SJSA1 (cell line): ENCODE measurements at places on chromosomes 16 and 17.

DNA sequence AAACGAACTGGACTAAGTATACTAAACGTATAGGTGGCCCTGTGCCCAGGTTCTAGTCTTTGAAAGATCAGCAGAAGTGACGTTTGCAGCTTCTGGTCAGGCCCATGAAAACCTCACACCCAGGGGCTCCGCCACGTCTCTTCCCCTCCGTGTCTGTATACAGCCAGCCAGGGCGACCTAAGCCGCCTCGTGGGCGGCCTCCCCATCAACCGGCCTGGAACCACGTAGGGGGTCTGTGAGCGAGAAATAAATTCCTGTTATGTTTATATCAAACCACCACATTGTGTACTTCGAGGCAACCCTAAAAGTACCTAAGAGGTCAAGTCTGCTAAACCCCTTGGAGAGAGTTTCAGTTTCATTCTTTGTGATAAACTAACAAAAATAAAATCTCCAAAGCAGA, 6.8 kb downstream of the TK1 start:
- peak; percentile 99 for DNase-seq

GRCh38 chr17:77475016-77475976, 334.5 kb downstream of the SEC14L1 start:
- peak; percentile 87 for DNase-seq

- no peak for DNase-seq
These were observed 96.7 kb downstream of the SYCE1L start for GRCh38 chr16:77295896-77296295.

DNA sequence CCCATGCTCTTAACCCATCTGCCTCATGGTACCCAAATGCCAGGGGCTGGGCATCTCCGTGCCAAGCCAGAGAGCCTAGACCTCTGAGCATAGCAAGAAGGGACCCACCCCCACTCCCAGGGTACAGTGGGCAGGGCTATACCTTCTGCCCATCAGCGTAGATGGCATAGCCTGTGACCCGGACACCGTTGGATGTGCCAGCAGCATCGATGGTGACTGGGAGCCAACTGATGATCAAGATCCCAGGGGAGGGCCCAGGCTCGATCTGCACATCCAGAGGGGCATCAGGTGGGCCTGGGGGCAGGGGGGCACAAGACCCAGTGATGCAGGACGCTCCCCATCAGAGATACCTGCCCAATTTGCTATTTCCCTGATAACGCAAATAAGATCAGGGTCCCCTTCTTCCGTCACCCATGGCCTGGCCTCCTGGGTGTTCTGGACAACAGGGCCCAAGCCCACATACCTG, 17.1 kb downstream of the TSPOAP1 start:
- peak; percentile 40 for DNase-seq

DNA sequence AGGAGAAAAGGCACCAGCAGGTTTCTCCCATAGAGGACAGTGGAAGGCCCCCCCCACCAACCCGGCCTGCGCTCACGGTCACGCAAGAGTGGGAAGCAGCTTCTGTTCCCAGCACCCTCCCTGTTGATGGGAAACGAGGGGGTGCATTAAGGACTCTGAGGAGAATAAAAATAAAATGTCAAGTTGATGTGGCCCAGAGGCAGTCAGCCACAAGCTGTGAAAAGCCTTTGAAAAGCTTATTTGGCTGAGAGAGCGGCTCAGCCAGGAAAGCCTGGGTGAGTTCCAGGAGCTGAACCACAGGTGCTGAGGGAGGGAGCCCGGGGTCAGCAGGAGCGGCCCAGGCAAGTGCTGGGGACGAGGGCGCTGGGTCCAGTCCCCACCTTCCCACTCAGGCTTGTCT, 26.9 kb upstream of the SPATA32 start:
- no peak for DNase-seq

- DNase-seq = no peak
These were observed 12.5 kb upstream of the SLC4A1 start for GRCh38 chr17:44280392-44280937.

GRCh38 chr17:64564098-64564497, 57.3 kb downstream of the CEP95 start:
- DNase-seq = no peak

GRCh38 chr16:64397042-64397441, 724.8 kb downstream of the CDH11 start:
- DNase-seq = no peak

DNA sequence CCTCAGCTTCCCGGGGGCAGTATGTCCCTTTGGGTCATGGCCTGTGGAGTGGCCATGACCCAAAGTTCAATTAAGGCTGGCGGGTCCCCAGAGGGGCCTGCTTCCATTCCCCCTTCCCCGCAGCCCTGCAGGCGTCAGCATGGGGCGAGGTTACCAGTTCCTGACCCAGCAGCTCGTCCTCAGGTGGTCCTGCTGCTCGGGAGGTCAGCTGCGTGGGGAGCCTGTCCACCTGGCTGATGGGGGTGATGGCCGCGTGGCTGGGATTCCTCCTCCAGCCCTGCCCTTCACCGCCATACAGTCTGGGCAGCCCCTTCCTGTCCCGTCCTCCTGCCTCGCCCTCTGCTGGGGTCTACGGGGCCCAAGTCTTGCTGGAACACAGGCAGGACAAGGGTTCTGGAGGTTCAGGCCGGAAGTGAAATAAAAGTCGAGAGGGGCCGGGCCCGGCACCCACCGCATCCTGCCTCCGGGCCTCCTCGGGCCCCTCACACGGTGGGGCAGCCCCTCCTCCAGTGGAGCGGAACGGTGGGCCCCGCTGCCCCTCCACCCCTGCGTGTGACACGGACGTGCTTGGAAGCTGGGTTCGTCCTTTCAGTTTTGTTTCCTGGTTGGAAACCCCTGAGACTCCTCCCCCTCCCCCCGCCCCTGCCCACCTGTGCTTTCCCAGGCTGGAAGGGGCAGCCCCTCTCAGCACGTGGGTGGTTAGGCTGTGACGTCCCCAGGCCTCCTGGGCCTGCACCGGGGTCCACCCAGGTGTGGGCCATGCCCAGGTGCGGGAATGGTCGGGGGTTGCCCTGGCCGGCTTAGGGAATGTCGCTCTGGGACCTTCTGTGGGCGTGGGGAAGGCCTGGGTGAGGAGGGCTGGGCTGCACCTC, 6.8 kb downstream of the UBALD2 start:
- DNase-seq = no peak

- no peak for DNase-seq
These were observed 79.8 kb downstream of the NT5M start for GRCh38 chr17:17382971-17383370.

DNA sequence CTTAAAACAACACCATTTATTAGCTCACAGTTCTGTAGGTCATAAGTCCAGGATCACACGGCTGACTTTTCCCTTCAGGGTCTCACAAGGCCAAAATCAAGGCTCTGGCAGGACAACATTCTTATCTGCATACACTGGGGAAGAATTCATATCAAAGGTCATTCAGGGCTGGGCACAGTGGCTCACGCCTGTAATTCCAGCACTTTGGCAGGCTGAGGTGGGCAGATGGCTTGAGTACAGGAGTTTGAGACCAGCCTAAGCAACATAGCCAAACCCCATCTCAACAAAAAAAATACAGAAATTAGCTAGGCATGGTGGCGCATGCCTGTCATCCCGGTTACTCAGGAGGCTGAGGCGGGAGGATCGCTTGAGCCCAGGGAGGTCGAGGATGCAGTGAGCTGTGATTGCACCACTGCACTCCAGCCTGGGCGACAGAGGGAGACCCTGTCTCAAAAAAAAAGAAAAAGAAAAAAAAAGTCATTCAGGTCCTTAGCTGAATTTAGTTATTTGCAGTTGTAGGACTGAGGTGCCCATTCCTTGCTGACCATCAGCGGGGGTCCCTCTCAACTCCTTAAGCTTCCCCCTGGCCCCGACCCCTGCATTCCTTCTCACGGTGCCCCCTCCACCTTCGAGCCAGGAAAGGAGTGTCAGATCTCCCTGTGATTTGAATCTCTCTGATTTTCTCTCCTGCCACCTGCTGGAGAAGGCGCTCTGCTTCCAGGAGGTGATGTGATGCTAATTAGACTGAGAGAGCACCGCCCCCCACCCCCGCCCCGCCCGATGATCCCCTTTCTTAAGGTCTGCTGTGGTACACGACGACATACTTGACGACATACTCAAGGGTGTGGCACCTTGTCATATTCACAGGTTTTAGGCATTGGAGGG, 91.8 kb upstream of the CLEC18A start:
- DNase-seq = no peak

GRCh38 chr16:76787394-76787793, 403.6 kb upstream of the MON1B start:
- no peak for DNase-seq

DNA sequence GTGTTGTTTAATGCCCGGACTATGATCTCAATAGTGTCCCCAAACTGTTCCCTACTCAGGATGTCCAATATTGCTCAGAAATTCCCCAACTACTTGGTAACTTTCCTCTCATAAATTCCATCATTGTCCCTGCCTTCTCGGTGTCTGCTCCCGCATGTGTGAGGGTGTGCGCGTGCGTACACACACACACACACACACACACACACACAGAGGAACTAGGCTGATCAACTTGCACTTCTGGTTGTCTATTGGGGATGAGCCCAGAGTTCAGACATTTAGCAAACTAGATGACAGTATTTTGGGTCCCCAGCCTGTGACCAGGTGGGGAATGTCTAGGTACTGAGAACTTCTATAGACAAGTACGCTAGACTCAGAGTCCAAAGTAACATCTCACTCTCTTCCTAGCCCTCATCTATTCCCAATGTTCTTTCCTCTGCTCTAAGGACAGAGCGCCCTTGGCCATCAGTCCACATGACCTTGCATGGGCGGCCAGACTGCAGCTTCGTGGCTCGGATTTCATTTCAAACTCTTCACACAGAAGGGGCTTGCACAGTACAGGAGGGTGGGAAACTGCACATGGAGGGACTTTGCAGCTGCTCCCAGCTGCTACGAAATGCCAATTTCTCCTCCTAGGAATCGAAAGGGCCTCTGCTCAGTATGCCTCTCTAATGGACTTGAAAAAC, 5.3 kb downstream of the HS3ST3A1 start:
- no peak for DNase-seq

GRCh38 chr17:80279895-80280294, 19.2 kb downstream of the RNF213 start:
- DNase-seq = no peak

DNA sequence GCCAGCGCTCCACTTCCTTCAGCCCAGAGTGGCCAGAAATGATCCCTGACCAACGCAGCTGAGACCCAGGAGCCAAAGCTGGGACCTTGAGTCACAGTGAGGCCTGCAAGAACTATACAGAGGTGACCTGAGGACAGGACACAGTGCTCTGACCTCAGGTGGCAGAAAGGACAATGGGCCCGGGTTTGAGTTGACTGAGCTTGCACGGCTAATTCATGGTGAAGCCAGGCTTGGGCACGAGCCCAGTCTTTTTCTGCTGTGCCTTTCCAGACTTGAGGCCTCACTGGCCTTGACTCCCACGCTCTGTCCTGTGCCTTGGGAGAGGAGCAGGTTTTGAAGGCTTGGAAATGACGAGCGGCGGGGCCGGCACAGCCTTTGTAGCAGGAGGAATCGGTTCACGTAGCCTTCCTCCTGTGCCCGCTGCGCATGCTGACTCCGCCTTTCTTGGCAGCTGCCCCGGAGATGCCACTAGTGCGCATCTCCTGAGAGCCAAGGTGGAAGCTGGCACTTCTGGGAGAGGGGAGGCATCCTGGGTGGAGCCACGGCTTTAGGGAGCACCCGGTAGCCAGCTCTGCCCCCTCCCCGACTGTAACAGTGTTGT, 34.9 kb downstream of the NDEL1 start:
- no peak for DNase-seq

DNA sequence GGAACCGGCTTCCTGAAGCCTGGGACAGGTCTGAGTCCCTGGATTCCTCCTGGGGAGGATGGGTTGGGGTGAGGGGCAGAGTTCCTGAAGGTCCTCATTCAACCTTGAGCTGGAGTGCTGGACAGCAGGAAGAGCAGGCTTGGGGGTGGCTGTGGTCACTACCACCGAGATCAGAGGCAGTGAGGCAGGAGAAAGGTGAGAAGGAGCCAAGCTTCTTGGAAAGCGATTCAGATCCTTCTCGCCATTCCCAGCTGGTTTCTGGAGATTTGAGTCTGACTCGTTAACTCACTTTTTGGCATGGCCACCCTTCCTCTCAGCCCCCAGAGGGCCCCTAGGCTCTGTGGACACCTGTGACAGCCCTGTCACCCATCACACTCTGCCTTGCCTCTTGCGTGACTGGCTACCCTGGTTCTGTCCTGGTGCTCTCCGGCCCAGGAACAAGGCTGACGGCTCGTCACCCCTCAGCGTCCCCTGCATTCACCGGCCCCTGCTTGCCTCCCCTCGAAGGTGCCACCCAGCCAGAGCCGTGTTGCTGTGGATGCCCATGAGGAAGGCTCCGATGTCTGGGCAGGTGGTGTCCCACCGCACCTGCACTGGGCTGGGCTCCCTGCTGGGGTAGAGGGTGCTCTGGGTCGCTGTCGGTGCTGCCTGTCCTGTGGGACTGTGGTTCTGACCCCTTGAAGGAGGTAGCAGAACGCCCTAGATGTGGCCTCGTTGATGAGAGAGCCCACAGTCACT, 9.7 kb upstream of the TIMP2 start:
- DNase-seq = no peak
